Stimulated activated CD8-positive, alpha-beta memory T cell treated with anti-CD3 and anti-CD28 coated beads, Interleukin-7, amount 100 ng/mL, for 1 hour (primary cell): ENCODE measurements at places on chromosomes 7 and 10.

- DNase-seq = no peak
Observed at GRCh38 chr10:77661100-77661499, 23.5 kb upstream of the KCNMA1 start.

GRCh38 chr10:113610631-113611601 is 52.9 kb downstream of the NRAP start:
- no peak for DNase-seq

GRCh38 chr10:76583711-76584161 is 1053.9 kb downstream of the KCNMA1 start:
- no peak for DNase-seq

GRCh38 chr10:107011105-107011504 is 153.4 kb downstream of the SORCS1 start:
- no peak for DNase-seq

DNA sequence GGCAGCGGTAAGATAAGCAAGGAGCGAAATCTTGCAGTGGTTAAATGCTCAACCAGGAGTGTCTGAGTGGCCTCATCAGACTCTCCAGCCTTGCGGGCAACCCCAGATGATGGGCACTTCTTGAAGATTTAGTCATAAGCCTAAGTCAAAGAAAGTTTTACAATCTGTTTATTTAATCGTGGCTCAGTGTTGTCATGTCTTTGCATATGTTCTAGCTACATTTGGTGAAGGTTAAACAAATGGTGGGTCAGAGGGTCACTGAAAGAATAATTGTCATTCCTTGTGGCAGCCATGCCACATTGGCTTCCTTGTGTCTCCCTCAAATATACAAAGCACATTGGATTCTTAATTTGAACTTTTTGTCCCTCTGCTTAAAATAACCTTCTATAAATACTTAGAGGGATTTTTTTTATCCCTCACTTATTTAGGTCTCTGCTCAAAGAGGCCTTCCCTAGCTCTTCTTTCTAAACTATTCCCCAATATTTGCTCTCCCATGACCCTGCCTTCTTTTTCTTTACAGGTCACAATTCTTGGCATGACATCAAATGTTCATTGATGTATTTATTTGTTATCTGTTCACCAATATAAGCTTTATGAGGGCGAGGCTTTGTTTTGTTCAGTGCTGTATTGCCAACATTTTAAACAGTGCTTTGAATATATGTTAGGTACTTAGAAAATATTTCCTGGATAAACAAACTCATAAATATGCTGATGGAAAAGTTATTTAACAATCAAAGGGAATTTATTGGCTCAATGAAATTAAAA is 68.7 kb downstream of the NEUROD6 start:
- DNase-seq = no peak

- no peak for DNase-seq
Observed at GRCh38 chr10:129552119-129552518, 85.1 kb downstream of the MGMT start.

DNA sequence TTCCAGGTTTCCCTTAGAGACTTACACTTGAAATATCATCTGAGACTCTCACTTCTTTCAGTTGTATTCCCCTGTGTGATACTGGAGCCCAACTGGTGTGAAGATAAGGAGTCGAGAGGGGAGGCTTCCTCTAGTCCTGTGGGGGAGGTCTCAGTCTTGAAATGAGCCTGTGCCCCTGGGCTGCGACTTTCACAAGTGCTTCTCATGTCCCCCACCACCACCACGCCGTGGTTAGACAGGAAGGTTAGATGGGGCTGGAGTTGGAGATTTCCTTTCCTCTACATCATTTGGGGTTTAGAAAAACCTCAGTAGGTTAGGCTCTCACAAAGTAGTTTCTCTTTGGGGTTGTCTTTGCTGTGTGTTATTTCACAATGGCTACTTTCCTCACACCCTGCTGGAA is 25.6 kb upstream of the MKX start:
- no peak for DNase-seq

- no peak for DNase-seq
Observed at GRCh38 chr7:85630904-85631600, 444.2 kb upstream of the SEMA3D start.

- no peak for DNase-seq
Observed at GRCh38 chr7:74164985-74165456, 9.1 kb upstream of the EIF4H start.

- DNase-seq = no peak
Observed at GRCh38 chr7:45892407-45893035, 4.2 kb downstream of the IGFBP1 start.

- no peak for DNase-seq
Observed at GRCh38 chr7:74283858-74284447, 5.3 kb upstream of the CLIP2 start.

GRCh38 chr10:12839941-12840611 is 161.4 kb downstream of the CCDC3 start:
- DNase-seq = no peak

DNA sequence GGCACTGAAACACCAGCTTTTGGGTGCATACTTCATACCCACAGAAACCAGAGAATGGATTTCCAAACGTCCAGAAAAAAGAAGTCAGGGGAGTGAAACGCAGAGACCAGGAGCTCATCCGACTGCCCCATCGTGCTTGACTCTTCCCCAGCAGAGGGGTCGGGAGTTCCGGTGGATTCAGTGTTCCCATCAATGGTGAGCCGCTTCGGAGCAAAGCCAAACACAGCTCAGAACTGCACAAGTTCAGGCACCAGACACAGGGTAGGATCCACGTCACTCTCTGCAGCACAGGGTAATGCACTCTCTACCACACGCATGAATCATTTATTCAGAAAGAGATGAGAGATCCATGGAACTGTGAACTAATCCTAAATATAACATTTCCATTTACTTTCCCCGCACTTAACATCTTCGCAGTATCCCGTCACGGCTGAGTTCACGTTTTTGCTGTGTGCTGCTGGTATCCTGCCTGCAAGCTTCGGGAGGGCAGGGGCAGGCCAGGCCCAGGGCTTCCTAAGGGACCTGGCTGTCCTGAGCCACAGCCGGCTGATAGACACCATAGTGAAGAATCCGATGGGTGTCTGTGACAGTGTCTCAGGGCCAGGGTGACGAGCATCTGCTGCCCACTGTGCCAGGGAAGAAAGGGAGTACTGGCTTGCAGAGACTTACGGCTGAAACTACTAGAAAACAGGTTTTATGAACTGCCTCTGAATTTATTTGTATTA is 545.3 kb downstream of the PTPRN2 start:
- no peak for DNase-seq

GRCh38 chr10:62379394-62379793 is 5.2 kb downstream of the ZNF365 start:
- no peak for DNase-seq

- DNase-seq = no peak
Observed at GRCh38 chr10:28530751-28531150, 2.2 kb upstream of the WAC start.

GRCh38 chr7:84532196-84532595 is 337.6 kb upstream of the SEMA3A start:
- DNase-seq = no peak

DNA sequence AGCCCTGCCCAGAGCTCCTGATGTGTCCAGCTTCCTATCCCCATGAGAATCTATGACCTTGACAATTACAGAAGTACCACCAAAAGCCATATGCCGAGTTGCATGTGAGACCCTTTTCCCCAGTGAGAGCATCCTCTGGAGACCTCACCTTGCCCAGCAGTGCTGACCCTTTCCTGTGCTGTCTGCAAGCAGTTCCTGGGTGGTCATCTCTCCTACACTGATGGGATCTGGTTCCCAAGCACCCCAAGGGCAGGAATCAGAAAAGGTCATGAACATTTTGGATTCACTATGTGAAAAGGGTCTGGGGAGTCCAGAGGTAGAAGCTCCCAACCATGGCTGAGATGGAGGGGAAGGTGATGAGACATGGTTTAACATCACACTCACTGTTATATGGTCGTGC is 18.2 kb downstream of the SFTPD start:
- no peak for DNase-seq

GRCh38 chr7:32347244-32347828 is 142.8 kb downstream of the LSM5 start:
- no peak for DNase-seq

- DNase-seq = no peak
Observed at GRCh38 chr10:1809139-1809741, 71.9 kb upstream of the ADARB2 start.

DNA sequence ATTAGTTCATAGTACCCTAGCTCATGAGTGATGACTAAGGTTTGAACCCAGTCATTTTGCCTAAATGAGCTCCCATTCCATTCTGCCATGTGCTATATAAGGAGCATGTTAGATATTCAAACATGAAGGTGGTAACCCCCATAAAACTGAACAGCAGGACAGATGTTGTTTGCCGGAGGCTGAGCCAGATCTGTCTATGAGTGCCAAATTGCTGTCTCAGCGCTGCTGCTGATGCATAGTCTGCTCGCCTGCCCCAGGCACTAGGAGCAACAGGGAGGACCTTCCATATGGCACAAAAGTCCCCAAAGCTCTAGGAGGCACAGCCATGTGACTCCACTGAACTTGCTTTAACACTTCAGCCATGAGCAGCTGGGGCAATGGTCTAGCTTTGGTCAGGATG is 466.0 kb upstream of the GHITM start:
- no peak for DNase-seq

DNA sequence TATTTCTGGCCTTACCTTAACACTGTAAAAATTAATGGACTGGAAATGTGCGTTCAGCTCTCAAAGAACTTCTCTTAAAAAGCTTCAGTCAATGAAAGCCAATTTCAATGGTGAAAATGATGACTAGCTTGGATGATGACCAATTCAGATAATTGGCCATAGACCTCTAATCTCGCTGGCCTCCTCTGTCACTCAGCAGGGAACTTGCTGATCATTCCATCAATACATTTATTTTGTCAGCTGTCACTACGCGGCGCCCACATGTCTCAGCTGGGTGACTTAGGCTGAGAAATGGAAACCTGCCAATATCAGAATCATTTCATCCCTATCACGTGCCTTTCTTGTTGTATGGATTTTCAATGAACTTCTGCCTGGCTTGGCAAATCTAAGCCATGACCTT is 673.0 kb upstream of the AUTS2 start:
- no peak for DNase-seq

GRCh38 chr10:102504976-102505300 is 1.2 kb downstream of the SUFU start:
- DNase-seq = no peak

DNA sequence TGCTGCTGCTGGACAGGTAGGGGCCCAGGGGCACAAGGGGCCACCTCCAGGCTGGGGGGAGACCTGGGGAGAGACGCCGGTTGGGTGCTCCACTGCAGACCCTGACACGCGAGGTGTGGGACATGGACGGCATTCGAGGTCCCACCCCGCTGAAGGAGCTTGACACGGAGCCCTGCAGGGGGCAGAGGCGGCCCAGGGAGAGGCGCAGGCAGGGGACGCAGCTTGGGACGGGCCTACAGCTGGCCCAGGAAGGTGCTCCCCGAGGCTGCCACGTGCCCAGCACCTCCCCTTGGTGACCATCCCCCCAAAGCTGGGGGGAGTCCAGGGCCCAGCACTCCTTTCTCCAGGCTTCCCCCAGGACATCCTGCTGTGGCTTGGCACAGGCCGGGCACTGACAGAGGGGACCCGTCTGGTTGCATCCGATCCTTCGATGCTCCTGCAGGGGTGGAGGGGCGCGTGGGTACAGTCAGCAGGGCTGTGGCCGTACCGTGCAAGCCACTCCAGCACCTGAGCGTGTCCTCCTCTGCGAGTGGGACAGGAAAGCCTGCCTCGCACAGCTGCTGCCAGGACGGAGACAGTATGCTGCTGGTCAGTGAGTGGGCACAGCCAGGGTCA is 174.4 kb downstream of the ELFN1 start:
- no peak for DNase-seq

DNA sequence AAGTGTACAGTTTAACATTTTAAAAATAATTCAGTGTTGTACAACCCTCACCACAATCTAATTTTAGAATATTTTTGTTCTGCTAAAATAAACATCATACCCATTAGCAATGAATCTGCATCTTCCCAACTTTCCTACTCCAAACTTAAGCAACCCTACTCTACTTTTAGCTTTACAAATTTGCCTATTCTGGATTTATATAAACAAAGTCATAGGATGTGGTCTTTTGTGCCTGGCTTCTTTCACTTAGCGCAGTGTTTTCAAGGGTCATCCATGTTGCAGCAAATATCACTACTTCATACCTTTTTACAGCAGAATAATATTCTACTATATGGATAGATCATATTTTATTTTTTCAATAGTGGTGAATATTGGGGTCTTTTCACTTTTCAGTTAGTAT is 18.9 kb downstream of the CALML3 start:
- DNase-seq = no peak

DNA sequence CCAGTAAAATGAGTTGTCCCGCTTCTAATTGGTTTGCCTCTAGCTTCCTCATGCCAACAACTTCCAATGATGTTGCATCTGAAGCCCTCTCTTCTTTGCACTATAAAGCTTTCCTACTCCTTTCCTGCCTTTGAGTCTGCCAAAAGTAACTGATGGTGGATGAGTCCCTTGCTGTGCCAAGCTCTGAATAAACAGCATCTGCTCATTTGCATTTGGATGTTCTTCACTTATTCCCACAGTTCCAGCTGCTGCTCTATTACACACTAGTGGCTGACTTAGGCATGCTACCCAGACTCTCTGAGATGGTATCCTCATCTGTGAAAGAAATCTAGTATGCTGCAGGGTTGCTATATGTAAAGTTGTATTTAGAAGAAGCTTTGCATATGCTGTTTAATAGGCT is 24.9 kb downstream of the SFR1 start:
- no peak for DNase-seq

GRCh38 chr10:104393387-104393786 is 39.8 kb downstream of the CFAP58 start:
- DNase-seq = no peak

GRCh38 chr7:41816111-41816510 is 113.2 kb upstream of the INHBA start:
- DNase-seq = no peak
